ENCODE measurements at places on chromosomes 1 and 21. TPM values are rescaled to one million over a fixed set of nuclear protein-coding genes. Genes with fewer than 3 reads are reported as not detected.

Gene PDC
- not detected for total RNA-seq

Gene IFNLR1
- 2.6 TPM for total RNA-seq

DNA sequence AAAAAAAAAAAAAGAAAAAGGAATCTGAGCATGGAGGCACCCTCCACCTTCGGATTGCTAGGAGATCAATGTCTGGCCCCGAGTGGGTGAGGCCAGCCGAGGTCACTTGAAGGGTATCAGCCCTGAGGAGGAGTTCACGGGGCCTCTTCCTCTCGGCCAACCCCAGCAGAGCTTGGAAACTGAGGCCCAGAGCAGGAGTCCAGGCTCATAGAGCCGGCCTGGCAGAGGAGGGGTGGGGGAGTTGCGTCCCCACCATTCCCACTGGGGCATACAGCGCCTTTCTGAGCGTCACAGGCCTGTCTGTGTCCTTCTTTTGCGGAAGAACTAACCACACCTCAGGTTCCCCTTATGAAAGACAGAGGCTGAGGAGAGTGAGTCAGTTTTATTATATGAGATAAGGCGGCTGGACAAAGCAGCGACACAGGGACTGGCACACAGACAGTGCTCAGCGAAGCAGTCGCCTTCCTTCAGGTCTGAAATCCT, 17.1 kb upstream of the EPHA2 start:
- no peak overlapping the region for H3K27ac ChIP-seq
- no peak overlapping the region for H3K4me3 ChIP-seq
- no peaks in the 10 kb centered on the region for H3K36me3 ChIP-seq
- H3K27me3 ChIP-seq, result no peaks in the 10 kb centered on the region
- no peak for DNase-seq
- peaks cover 9% of the 10 kb centered on the region for H3K4me1 ChIP-seq

- no peak overlapping the region for H3K4me3 ChIP-seq
- no peaks in the 10 kb centered on the region for H3K36me3 ChIP-seq
- H3K27me3 ChIP-seq, result no peaks in the 10 kb centered on the region
- peaks cover 25% of the 10 kb centered on the region for H3K4me1 ChIP-seq
- DNase-seq, result no peak
Measured at GRCh38 chr1:164713456-164714207, 154.6 kb downstream of the PBX1 start.

DNA sequence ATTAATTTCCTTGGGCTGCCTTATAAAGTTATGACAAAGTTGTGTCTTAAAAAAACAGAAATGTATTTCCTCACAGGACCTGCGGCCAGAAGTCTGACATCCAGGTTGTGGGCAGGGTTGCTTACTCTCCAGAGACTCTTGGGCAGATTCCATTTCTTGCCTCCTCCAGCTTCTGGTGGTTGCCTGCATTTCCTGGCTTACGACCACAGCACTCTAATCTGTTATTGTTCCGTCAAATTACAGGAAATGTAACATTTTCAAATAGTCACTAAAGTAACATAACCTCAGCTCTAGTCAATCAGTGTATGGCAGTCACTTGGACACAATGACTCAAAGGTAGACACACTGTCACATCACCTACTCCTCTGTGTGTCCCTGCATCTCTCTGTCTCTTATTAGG, 226.8 kb downstream of the DNAH14 start:
- H3K27ac ChIP-seq, result no peak overlapping the region
- DNase-seq, result no peak
- H3K36me3 ChIP-seq, result no peaks in the 10 kb centered on the region
- no peaks in the 10 kb centered on the region for H3K4me1 ChIP-seq
- no peak overlapping the region for H3K4me3 ChIP-seq

- DNase-seq, result no peak
- no peaks in the 10 kb centered on the region for H3K36me3 ChIP-seq
- H3K4me1 ChIP-seq, result peaks cover 5% of the 10 kb centered on the region
- H3K27me3 ChIP-seq, result no peaks in the 10 kb centered on the region
- H3K27ac ChIP-seq, result no peak overlapping the region
Measured at GRCh38 chr1:31041529-31041928, 24.0 kb downstream of the PUM1 start.
